Activated T-helper 1 cell treated with anti-CD3 and anti-CD28 coated beads, Interleukin-2, amount 50 U/mL, for 16 hours (primary cell): ENCODE measurements at places on chromosomes 3 and 15.

- DNase-seq = no peak
These were observed 35.4 kb downstream of the RNU5B-1 start for GRCh38 chr15:65339920-65340319.

GRCh38 chr3:38354588-38355330 is 8.2 kb downstream of the XYLB start:
- no peak for DNase-seq

- DNase-seq = no peak
These were observed 2.6 kb downstream of the PCSK6 start for GRCh38 chr15:101486696-101487459.

- DNase-seq = no peak
These were observed 40.9 kb downstream of the ONECUT1 start for GRCh38 chr15:52749258-52749657.

DNA sequence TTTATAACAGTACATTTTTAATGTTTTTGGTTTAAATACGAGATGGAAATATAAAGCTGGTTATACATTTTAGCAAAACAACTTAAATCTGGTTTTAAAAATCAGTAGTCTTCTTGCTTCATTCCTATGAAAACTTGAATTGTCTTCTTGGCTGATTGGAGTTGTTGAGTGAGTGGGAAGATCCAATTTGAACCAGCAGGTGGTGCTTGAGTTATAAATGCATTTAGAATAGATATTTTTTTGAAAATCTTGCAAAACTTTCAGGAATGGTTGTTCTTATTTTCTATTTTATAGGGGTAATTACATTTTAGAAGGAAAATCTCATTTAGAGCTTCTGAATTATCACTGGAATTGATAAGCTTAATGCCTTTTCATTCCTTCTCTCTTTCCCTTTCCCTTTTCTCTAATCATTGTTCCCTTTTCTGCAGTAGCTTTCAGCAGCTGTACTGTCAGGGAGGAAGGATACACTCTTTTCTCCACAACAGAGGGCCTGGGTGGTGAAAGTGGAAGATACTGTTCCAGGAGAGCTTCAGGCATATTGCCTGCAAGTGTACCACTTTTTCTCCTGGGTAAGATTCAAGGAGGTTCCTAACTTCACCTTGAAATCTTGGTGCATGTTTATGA is 335.6 kb downstream of the NLGN1 start:
- no peak for DNase-seq

DNA sequence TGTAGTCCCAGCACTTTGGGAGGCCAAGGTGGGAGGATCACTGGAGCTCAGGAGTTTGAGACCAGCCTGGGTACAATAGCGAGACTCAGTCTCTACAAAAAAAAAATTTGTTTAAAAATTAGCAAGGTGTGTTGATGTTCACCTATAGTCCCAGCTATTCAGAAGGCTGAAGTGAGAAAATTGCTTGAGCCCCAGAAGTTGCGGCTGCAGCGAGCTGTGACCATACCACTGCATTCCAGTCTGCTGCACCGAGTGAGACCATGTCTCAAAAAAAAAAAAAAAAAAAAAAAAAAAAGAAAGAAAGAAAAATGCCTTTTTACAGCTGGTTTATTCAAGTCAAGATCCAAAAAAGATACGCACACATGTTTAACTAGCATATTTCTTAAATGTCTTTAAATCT is 17.0 kb upstream of the MUC20 start:
- no peak for DNase-seq

GRCh38 chr3:9298236-9298635 is 48.8 kb upstream of the SRGAP3 start:
- no peak for DNase-seq

DNA sequence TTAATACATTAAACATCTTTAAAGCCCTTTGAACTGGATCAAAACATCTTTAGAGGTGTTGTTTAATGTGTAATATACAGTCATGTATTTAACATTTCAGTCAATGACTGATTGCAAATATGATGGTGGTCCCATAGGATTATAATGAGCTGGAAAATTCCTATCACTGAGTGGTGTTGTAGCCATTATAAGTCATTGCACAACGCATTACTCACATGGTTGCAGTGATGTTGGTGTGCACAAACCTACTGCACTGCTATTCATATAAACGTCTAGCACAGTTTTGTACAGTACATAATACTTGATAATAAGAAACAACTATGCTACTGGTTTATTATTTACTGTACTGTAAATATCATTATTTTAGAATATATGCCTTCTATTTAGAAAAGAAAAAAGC is 75.6 kb downstream of the DTWD1 start:
- no peak for DNase-seq
